ENCODE measurements at places on chromosomes 4 and X. TPM values are rescaled to one million over a fixed set of nuclear protein-coding genes. Genes with fewer than 3 reads are reported as not detected.

The OCRL gene
- 0.25 TPM for polyA plus RNA-seq

- no peak overlapping the region for H3K27ac ChIP-seq
- H3K4me1 ChIP-seq, result no peaks in the 10 kb centered on the region
- DNase-seq, result no peak
- no peaks in the 10 kb centered on the region for H3K36me3 ChIP-seq
- no peak overlapping the region for H3K4me3 ChIP-seq
Observed at GRCh38 chr4:129314781-129315180, 218.8 kb downstream of the C4orf33 start.

The MAGEA9B gene
- not detected for polyA plus RNA-seq

The MAGEA10 gene
- not detected for polyA plus RNA-seq

DNA sequence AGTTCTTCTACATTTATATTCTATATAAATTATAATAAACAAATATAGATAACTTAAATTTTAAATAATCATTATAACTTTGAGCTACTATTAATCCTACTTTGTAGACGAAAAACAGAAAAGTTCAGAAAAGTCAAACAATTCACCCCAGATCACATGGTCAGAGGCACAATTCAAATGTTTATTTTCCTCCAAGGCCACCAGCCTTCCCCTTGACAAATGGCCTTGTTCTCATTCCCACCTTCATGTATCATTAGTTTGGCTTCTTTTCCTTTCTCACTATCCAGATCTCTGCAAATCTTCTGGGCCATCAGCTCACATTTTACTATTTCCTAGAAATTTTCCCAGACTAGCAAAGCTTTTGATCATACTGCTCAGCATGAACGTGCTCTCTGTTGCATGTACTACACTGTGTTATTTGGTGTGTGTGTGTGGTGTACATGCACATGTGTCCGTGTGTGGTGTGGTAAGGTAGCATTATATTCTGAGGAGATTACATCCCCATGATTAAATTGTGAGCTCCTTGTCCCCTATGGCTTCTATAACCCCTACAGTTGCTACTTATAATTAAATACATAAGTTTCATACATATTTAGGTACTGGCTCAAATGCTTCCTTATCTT is 61.5 kb downstream of the ADGRA3 start:
- H3K4me1 ChIP-seq, result no peaks in the 10 kb centered on the region
- H3K27ac ChIP-seq, result no peak overlapping the region
- DNase-seq, result no peak

GRCh38 chr4:54547299-54548097 is 110.3 kb upstream of the KIT start:
- no peak overlapping the region for H3K4me3 ChIP-seq
- H3K4me1 ChIP-seq, result no peaks in the 10 kb centered on the region
- no peaks in the 10 kb centered on the region for H3K27me3 ChIP-seq
- no peaks in the 10 kb centered on the region for H3K36me3 ChIP-seq
- no peak for DNase-seq
- H3K27ac ChIP-seq, result no peak overlapping the region

DNA sequence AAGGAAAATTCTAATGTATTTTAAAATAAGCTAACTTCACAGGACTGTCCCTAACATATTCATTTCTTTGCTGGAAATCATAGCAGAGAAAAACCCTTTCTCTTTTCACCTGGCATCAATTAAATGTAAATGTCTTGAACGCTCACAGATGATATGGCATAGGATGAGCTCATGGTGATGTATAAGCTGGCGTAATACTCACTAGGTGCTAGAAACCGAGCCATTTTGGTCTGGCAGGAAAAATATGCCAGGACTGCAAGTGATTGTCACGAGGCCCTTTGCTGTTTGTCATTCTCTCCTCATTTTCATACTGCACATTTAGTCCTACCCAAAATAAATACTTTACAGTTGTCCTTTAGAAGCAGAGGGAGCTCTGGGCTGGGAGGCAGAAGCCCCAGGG is 222.7 kb upstream of the LNX1 start:
- H3K36me3 ChIP-seq, result no peaks in the 10 kb centered on the region
- H3K27me3 ChIP-seq, result no peaks in the 10 kb centered on the region
- no peak overlapping the region for H3K4me3 ChIP-seq
- no peaks in the 10 kb centered on the region for H3K4me1 ChIP-seq
- DNase-seq, result no peak

DNA sequence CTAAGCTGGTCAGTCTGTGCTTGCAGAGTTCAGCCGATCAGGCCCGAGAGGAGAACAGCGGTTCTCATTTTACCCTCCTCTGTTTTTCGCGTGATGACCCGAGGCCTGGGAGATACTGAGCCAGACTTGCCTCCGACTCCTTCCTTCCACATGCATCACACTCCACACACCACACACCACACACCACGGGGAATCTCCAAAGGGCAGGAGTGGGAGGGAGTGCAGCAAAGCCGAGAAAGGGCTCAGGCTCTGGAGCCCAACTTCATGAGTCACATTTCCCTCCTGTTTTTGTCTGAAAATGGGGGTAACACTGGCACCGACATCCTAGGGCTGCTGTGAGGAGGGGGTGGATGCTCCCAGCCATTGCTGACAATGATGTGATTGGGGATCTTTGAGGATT is 38.9 kb downstream of the TKTL1 start:
- H3K4me1 ChIP-seq, result peaks cover 14% of the 10 kb centered on the region
- no peak for DNase-seq
- H3K36me3 ChIP-seq, result no peaks in the 10 kb centered on the region

The BTC gene
- not detected for polyA plus RNA-seq

GRCh38 chrX:154015581-154016264 is 4.0 kb downstream of the IRAK1 start:
- H3K36me3 ChIP-seq, result no peaks in the 10 kb centered on the region
- no peak overlapping the region for H3K27ac ChIP-seq
- H3K4me3 ChIP-seq, result no peak overlapping the region
- peaks cover 24% of the 10 kb centered on the region for H3K4me1 ChIP-seq

DNA sequence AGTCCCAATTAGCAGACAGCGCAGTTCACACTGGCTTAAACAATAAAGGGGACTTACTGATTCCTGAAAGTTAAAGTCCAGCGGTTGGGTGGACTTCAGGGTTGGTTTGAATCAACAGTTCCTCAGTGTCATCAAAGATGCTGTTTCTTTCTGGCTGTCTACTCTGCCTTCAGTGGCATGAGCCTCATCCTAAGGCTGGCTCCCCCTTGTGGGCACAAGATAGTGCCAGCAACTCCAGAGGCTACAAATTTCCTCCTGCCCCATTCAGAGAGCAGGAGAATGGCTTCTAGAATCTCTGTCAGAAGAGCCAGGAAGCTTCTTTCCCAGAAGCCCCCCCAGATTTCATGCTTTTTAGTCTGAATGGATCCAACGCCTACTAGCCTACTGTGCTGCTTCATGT is 82.4 kb upstream of the MTM1 start:
- H3K4me1 ChIP-seq, result peaks cover 6% of the 10 kb centered on the region
- no peaks in the 10 kb centered on the region for H3K36me3 ChIP-seq
- DNase-seq, result peak; percentile 33
- H3K27me3 ChIP-seq, result no peaks in the 10 kb centered on the region
- H3K27ac ChIP-seq, result no peak overlapping the region

- no peak for DNase-seq
- H3K36me3 ChIP-seq, result no peaks in the 10 kb centered on the region
- H3K27ac ChIP-seq, result no peak overlapping the region
- no peaks in the 10 kb centered on the region for H3K4me1 ChIP-seq
Observed at GRCh38 chr4:9885958-9886357, 104.5 kb downstream of the DRD5 start.

DNA sequence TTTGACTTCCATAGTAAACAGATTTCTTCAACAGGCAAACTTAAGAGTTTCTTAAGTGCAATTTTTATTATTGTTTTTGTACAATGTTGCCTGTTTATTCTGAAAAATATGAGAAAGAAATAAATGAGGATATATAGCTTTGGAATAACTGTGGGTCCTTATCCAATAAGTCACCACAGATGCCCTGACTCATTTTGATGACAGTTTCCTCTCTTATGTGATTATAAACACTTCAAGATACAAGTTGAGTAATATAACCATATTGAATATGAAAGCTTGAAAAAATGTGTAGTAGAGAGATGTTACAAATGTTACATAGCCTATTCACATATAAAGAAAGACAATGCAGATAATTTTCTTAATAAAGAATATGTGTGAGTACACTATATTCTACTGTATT is 931.6 kb downstream of the RAPGEF2 start:
- H3K4me3 ChIP-seq, result no peak overlapping the region
- H3K27me3 ChIP-seq, result no peaks in the 10 kb centered on the region
- no peaks in the 10 kb centered on the region for H3K4me1 ChIP-seq
- DNase-seq, result no peak

GRCh38 chrX:44596277-44596676 is 53.6 kb upstream of the FUNDC1 start:
- no peak for DNase-seq
- no peak overlapping the region for H3K27ac ChIP-seq
- H3K36me3 ChIP-seq, result no peaks in the 10 kb centered on the region
- no peaks in the 10 kb centered on the region for H3K27me3 ChIP-seq
- H3K4me1 ChIP-seq, result no peaks in the 10 kb centered on the region

The GAGE13 gene
- polyA plus RNA-seq, result not detected

The REPS2 gene
- polyA plus RNA-seq, result not detected

The AKAP4 gene
- polyA plus RNA-seq, result not detected

The SMIM43 gene
- 0.56 TPM for polyA plus RNA-seq

DNA sequence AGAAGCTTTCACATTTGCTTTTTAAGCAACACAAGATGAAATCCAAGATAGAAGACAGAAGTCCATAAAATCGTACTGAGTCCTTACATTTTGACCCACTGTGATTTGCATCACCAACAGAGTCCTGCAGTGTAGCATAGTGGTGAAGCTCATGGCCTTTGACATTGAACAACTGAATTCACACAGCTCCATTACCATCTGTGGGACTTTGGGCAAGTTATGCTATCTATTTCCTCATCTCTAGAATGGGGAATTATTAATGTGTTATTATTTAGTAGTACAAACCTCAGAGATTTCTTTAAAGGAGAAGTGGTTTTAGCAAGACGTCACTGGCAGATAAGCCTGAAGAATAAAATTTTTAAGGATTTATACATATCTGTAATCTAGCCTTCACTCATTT is 10.7 kb downstream of the GPRIN3 start:
- no peaks in the 10 kb centered on the region for H3K36me3 ChIP-seq
- peak overlapping the region; percentile 96 for H3K4me3 ChIP-seq
- no peak for DNase-seq
- peaks cover 96% of the 10 kb centered on the region for H3K4me1 ChIP-seq
- no peaks in the 10 kb centered on the region for H3K27me3 ChIP-seq
- peak overlapping the region; percentile 94 for H3K27ac ChIP-seq

The CLCN4 gene
- polyA plus RNA-seq, result not detected

DNA sequence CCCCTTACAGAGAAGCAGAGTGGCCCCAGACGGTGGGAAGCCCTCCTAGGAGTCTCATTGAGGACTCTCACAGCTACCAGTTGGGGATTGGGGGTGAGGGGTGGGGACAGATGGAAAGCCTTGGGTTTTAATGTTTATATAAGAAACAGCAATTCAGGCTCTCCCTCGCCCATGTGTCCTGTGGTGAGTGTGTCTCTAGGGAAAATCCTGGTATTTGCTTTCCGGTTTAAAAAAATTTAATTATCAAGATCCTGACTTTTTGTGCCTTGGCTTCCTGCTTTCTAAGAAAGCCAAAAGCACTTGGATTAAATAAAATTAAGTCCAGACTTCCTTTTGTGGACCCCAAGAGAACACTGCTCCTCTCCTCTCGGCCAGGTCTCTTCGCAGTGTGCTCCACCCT is 93.8 kb downstream of the SOWAHB start:
- no peak for DNase-seq
- no peaks in the 10 kb centered on the region for H3K4me1 ChIP-seq
- no peak overlapping the region for H3K4me3 ChIP-seq
- H3K36me3 ChIP-seq, result no peaks in the 10 kb centered on the region
- H3K27me3 ChIP-seq, result peaks cover 2% of the 10 kb centered on the region
- H3K27ac ChIP-seq, result no peak overlapping the region

- H3K27me3 ChIP-seq, result no peaks in the 10 kb centered on the region
- DNase-seq, result no peak
- H3K4me1 ChIP-seq, result peaks cover 20% of the 10 kb centered on the region
- H3K27ac ChIP-seq, result no peak overlapping the region
- no peak overlapping the region for H3K4me3 ChIP-seq
Observed at GRCh38 chr4:15013585-15013984, 11.3 kb downstream of the CPEB2 start.

The EGF gene
- polyA plus RNA-seq, result not detected

The SHROOM2 gene
- polyA plus RNA-seq, result not detected

DNA sequence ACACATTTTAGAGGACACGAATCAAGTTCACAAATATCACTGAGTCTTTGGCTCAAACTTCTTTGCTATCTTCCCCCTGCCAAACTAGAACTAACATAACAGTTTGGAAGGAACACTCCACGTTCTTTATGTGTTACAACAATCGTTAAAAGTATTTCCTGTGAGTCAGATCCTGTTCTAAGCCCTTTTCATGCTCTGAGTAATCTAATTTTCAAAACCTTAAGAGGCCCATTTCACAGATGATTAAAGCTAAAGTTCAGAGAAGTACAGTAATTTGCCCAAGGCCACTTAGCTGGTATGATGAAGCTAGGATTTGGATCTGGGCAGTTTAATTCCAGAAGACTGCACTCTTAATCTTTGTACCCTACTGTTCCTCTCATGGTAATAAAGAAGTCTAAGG is 854.4 kb upstream of the INTU start:
- H3K27ac ChIP-seq, result no peak overlapping the region
- DNase-seq, result no peak
- H3K36me3 ChIP-seq, result no peaks in the 10 kb centered on the region

The LRAT gene
- not detected for polyA plus RNA-seq

DNA sequence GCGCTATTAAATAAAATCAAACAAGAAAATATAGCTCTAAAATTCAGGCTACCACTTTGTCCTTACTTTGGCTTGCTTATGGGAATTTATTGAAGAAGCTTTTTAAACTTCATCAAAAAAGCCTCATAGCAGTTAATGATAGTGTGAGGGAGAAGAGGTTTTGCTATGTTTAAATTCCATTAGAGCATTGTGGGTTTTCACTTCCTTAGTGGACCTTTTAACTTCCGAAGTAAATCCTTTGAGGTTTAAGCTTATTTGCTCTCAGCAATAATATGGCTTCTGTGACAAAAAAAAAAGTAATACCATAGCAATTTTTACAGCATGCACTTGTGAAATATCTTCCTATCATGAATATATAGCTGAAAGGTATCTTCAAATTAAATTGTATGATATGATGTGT is 120.2 kb upstream of the NDST4 start:
- no peaks in the 10 kb centered on the region for H3K36me3 ChIP-seq
- H3K27ac ChIP-seq, result no peak overlapping the region
- no peak overlapping the region for H3K4me3 ChIP-seq
- no peaks in the 10 kb centered on the region for H3K4me1 ChIP-seq
- no peaks in the 10 kb centered on the region for H3K27me3 ChIP-seq
- DNase-seq, result no peak

The MAGEA4 gene
- polyA plus RNA-seq, result not detected

The ITM2A gene
- 485 TPM for polyA plus RNA-seq

- no peak overlapping the region for H3K4me3 ChIP-seq
- no peak for DNase-seq
- no peaks in the 10 kb centered on the region for H3K36me3 ChIP-seq
- H3K4me1 ChIP-seq, result no peaks in the 10 kb centered on the region
- H3K27me3 ChIP-seq, result peaks cover 2% of the 10 kb centered on the region
- no peak overlapping the region for H3K27ac ChIP-seq
Observed at GRCh38 chr4:82320351-82320750, 53.4 kb downstream of the HNRNPD start.
